ENCODE measurements at places on chromosomes 13 and 19.
A peak's percentile ranks its signal among the peaks of the same experiment; 100 is the strongest.

DNA sequence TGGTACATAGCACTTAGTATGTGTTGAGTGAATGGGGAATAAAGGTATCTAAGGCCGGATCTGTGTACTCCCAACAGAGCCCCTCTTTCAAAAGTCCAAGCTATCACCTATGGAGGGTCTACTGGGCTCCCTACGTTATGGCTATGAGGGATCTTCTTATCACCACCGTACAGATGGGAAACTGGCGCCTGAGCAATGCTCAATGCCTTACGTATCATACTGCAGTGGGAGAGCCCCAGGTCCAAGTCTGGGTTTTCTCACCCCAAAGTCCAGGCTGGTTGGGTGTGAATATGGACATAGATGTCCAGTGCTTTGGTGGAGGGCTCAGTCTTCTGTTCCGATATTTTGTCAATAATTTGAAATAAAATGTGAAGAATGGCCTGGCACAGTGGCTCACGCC is 13.1 kb upstream of the GGACT start:
- no peak for DNase-seq

GRCh38 chr19:13835791-13836723 is 40.8 kb downstream of the ZSWIM4 start:
- no peak for DNase-seq

- DNase-seq = no peak
Observed at GRCh38 chr19:49282184-49282583, 42.8 kb downstream of the SLC6A16 start.

DNA sequence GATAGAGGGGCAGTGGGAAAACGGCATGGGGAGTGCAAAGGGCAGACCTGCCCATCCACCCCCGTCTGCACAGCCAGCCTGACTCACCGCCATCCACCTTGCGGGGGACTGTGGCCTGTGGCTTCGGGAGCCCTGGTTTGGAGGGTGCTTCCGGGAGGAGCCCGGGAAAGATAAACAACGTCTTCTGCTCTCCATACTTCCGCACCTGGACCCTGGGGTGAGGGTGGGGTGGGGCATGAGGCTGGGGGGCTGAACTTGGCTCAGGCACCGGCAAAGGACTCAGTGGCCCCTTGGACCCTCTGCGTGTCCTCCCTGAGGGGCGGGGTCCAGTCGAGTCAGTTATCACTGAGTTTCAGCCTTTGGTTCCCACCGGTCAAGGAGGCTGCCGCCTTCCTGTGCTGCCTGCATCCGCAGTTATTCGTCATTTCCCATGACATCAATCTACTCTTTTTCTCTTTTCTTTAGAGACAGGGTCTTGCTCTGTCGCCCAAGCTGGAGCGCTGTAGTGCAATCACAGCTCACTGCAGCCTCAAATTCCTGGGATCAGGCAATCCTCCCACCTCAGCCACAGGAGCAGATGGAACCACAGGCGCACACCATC is 3.2 kb downstream of the GPR108 start:
- no peak for DNase-seq

- peak; percentile 48 for DNase-seq
Observed at GRCh38 chr19:35856546-35857149, at the start of gene KIRREL2. Gene KIRREL2 (plus strand): TSS chr19:35856911. CDS start chr19:35857120, 209 bp downstream.

- DNase-seq = no peak
Observed at GRCh38 chr13:104759069-104759468, 1692.9 kb upstream of the SLC10A2 start.

DNA sequence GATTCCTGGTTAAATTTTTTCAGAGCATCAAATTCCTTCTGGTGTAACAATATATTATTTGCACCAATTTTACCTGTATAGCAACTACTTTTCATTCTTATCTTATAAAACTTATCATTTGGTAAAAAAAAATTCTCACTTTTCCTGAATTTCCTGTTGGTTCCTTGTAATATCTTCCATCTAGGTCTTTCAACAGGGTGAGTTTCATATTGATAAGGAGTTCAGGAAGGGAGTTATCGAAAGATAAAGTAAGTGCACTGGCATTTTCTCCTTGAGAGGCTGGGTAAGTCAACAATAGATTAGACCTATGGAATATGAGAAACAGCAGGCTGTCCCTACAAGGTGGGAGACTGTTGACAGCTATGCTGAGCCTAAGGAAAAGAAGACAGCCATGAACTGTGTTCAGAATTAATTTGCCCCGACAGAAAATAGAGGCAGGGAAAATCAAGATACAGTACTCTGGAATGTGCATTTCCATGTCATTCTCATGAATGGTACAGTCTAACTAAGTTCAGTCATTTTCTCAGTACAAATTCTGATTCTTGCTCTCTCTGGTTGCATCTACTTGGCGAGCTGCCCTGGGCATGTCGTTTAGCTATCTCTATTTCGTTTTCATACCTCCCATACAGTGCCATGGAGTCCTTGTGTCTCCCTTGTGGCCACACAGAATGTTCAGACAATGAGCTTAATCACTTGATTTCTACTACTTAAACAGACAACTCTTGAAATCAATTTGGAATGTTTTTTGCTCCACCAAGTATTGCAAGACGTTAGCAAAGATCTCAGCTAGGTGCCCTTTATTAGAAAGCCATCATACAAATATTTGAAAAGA is 9.9 kb downstream of the IGFL1 start:
- no peak for DNase-seq

GRCh38 chr13:58620176-58620575 is 988.6 kb downstream of the PCDH17 start:
- peak; percentile 63 for DNase-seq

GRCh38 chr19:45280471-45280961 is 29.4 kb downstream of the MARK4 start:
- no peak for DNase-seq

DNA sequence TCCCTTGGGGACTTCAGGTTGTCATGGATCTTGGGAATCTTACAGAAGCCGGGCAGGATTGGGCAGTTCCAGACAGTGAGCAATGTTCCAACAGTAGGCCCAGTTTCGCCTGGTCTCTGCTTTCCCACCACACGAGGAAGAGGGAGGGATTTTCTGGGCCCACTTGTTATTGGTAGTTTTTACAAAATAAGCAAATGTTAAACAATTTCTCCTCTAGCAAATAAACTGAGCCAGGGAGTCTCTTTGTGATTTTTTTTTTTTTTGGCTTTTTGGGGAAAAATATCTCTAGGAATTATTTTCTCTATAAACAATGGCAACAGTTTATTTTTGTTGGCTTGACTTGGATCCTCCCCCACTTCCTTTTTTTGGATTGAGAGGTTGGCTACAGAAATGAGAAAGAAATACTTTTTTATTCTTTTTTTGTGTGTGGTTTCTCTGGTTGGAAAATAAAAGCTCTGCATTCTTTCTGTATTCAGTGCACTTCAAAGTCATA is 89.3 kb downstream of the TM9SF2 start:
- no peak for DNase-seq

GRCh38 chr13:21511849-21512248 is 52.7 kb upstream of the ZDHHC20 start:
- DNase-seq = no peak

DNA sequence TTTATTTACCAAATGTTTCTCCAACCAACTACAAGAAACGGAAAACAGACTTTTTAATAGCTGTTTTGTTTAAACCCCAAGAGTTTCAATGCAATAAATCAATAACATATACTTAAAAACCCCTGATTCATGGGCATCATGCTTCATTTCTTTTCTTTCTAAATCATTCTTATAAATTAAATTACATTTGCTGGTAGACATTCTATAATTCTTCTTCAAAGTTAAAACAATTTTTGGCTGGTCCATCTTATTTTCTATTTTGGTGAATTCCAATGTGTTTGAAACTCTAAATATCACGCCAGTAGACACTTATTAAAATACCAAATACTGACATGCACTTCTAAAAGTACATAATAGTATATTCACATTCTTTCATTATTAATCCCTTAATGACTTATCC is 408.6 kb downstream of the LIG4 start:
- no peak for DNase-seq

GRCh38 chr13:72403396-72404010 is 323.9 kb downstream of the MZT1 start:
- no peak for DNase-seq

DNA sequence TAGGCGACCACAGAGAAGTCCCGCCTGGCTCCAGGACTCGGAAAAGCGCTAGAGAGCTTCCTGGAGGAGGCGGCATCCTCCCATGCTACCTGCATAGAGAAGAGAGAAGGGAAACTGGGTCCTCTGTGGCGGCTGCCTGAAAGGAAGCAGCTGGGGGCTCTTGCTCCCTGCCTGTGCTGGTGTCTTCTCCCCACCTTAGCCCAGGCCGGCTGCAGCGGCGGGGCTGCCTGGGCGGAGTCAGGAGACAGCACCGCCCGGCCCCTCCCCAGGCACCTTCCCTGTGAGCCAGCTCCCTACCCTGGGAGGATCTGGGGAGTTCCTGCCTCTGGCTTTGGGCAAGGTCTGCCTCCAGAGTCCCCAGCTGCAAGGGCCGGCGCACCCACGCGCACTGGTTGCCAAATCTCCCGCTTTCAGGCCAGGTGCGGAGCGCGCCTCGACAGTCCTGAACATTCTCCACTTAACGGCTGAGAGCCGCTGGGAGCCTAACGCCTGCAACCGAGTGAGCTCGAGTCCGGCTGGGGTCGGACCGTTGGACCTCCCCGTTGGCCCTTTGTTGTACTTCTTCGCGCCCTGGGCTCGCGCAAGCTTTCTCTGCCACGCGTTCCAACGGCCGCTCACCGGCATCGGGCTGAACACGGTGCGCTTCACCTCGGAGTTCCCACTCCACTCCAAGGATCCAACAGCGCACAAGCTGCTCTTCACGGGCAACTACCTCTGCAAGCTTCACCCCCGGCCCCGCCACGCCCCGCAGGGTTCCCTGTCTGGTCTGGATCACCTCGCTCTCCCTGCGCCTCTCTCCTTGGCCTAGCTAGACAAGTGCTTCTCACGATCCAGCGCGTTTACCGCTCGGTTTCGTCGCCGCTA is 21.8 kb upstream of the ZNF30 start:
- no peak for DNase-seq

DNA sequence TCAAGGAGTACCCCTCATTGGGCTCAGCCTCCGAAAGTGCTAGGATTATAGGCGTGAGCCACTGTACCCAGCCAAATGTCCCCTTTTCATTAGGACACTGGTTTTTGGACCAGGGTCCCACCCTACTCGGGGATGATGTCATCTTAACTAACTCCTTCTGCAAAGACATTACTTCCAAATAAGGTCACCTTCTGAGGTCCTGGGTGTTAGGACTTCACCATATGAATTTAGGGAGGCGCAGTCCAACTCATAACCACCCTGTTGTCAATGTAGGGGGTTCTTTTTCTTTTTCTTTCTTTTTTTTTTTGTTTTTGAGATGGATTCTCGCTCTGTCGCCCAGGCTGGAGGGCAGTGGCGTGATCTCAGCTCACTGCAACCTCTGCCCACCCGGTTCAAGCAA is 32.7 kb upstream of the NFIC start:
- no peak for DNase-seq

DNA sequence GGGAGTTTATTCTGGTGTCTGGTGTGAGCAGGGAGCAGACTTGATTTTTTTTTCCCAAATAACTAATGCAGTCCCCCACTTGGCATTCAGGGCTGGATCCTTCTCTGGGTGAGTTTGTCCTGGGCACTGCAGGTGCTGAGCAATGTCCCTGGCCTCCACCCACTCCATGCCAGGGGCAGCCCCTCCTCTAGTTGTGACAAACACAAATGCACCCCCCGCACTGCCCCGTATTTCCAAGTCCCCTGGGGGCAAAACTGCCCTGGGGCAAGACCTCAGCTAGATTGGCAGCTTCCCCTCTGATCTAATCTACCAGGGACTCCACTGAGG is 6.4 kb downstream of the MOB3A start:
- DNase-seq = no peak

DNA sequence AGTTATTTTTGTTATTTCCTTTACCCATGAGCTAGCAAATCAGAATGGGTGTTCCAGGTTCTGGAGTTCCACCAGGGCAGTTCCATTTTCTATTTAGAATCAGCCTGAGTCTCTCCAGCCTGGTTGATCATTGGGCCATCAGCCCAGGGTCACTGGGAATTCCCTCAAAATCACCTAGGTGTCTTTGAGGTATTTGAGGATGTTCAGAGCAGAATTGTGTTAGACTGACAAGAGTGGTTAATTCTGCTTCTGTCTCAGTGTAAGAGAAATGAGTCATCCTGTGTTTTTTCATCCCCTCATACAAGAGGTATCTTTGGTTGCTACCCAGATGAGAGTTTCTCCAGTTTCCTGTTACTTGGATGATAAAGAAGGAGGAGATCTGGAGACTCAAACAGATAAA is 11.7 kb downstream of the ZNF66 start:
- no peak for DNase-seq

DNA sequence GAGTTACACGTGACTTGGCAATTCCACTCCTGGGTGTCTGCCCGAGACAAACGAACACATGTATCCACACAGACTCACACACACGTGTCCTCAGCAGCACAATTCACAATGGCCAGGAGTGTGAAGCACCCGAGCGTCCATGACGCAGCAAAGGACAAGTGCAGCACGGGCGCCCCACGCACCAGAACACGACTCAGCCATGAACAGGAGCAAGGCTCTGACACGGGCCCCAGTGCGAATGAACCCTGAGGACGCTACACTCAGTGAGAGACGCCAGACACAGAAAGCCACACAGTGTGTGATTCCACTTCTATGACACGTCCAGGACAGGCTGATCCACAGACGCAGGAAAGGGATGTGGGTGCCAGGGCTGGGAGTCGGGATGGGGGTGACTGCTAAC is 36.4 kb downstream of the PIP5K1C start:
- no peak for DNase-seq

Data from NCI-H1417 (cell line).